Stimulated activated CD4-positive, alpha-beta T cell treated with anti-CD3 and anti-CD28 coated beads, Interleukin-2, amount 100 ng/mL, for 4 hours (primary cell): ENCODE measurements at places on chromosomes 16 and 17.

- DNase-seq, result no peak
Measured at GRCh38 chr17:55442953-55443683, 21.5 kb upstream of the MMD start.

- DNase-seq, result no peak
Measured at GRCh38 chr16:7419441-7419840, 86.8 kb downstream of the RBFOX1 start.

GRCh38 chr16:86096850-86097249, 197.9 kb downstream of the IRF8 start:
- DNase-seq, result no peak

- DNase-seq, result no peak
Measured at GRCh38 chr17:57902117-57902799, 52.4 kb upstream of the MRPS23 start.

GRCh38 chr17:60599220-60599619, 773 bp upstream of the PPM1D start:
- DNase-seq, result no peak

- no peak for DNase-seq
Measured at GRCh38 chr17:2184993-2185931, 118.3 kb downstream of the SMG6 start.

DNA sequence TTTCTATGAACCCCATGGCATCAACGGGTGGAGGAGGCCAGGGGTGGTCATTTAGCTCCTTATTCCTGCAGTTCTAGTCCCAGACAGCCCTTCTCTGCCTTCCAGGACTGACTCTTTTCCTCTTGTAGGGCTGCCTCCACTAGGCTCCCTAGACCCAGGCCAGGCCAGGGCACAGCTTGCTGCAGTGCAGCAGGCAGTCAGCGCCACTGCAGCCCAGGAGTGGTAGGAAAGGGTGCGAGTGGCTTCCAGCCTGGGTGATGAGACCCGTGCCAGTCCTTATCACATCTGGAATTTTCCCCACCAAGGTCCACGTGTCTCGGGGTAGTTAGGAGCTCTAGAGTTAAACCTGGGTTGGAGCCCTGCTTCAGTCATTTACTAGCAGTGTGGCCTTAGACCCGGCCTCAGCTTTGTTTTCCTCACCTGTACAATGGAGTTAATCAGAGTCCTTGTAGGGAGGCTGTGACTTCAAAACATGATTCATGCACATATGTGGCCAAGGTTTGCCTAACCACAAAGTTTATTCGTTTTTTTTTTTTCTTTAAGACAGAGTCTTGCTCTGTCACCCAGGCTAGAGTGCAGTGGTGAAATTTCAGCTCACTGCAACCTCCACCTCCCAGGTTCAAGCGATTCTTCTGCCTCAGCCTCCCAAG, 4.7 kb downstream of the SLC5A11 start:
- no peak for DNase-seq

DNA sequence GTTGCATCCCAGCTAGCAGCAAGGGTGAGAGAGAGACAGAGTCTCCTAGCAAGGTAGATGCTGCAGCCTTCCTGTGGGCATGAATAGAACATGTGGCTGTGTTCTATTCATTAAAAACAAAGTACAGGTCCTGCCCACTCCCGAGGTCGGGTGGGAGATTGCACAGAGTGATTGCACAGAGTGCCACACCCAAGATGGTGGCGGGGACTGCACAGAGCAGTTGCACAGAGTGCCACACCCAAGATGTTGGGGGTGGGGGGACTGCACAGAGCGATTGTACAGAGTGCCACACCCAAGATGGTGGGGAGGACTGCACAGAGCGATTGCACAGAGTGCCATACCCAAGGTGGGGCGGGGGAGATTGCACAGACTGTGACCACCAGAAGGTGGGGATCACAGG, 410.8 kb upstream of the EEF2KMT start:
- DNase-seq, result no peak

GRCh38 chr16:81466356-81466980, 21.9 kb downstream of the CMIP start:
- no peak for DNase-seq
